ENCODE measurements at places on chromosomes 7 and 10. TPM values are rescaled to one million over a fixed set of nuclear protein-coding genes. Genes with fewer than 3 reads are reported as not detected.

DNA sequence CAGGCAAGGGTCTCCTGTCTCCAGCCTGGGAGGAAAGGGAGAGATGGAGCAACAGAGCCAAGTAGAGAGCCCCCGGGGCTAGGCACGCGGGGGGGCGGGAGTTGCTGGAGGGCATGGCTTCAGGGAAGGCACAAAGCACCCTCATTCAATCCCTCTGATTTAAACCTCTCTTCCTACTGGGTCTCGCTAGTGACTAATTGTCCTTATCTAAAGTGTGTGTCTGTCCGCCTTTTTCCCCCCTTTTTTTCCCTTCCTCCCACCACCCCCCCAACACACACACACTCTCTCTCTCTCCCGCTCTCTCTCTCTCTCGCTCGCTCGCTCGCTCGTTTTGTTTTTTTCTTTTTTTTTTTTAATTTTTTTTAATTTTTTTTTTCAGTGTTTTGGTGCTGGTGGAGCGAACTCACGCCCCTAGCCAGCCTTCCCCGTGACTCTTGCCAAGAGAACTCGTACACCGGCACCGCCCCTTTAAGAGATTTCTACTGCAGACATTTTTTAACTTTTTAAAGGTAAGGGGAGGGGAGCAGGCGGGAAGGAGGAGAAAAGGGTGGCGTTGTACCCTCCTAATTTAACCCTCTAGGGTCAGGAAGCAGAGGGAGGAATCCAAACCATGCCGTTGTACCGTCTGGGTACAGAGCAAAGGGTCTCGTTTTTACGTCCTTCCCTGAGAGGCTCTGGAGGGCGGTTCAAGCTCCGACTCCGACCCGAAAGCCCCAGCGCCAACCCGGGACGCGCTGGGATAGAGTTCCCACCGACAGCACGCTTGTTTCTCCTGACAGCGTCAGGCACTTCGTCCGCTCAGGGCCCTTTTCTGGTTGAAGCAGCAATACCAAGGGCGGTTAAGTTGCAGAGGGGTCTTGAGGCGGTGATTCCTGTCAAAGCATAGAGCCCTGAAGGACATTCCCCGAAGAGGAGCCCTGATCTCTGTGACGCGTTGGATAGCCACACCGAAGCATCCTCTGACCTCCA, at the start of gene HPSE2:
Gene HPSE2, minus strand, starts transcription at position 195 of the 969 bp plus-strand sequence.
- DNase-seq: peak; percentile 24

- DNase-seq: no peak
These were observed 32.3 kb upstream of the LYZL1 start for GRCh38 chr10:29256586-29256985.

DNA sequence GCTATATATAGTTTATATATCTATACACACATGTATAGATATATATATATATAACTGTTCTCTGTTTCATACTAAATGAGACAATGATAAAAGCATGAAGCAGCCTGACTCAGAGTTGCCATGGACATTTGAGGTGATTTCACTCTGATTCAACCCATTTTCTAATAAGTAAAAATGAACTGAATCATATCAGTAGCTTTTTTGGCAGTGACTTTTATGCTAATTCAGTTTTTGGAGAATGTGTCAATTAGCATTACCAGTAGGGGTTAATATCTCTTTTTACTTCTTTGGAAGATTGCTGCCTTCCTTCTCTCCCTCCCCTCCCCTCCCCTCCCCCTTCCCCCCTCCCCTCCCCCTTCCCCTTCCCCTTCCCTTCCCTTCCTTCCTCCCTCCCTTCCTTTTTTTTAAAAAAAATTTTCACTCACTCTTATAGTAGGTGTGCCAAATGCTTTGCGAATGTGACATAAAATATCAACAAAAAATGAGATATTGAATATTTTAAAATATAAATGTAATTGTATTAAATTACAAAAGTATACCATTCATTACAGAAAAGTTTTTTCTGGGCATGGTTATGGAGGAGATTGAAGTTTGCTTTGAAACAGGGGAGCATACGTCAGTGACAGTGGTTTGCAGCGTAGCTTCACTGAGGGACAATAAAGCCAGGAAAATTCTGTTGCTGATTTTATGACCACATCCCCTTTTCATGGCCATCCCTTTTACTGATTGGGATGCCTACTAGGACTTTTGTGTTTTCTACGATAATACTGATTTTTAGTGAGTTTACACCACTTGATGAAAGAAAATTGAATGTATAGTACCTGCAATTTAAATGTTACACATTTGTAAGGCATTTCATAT, 64.0 kb upstream of the KLF6 start:
- DNase-seq: no peak

GRCh38 chr10:118474111-118474510, 121.3 kb downstream of the PRLHR start:
- no peak for DNase-seq

GRCh38 chr10:86311190-86311589, 55.4 kb downstream of the GRID1 start:
- DNase-seq: no peak

The CREB3L2 gene
- 185 TPM for total RNA-seq

DNA sequence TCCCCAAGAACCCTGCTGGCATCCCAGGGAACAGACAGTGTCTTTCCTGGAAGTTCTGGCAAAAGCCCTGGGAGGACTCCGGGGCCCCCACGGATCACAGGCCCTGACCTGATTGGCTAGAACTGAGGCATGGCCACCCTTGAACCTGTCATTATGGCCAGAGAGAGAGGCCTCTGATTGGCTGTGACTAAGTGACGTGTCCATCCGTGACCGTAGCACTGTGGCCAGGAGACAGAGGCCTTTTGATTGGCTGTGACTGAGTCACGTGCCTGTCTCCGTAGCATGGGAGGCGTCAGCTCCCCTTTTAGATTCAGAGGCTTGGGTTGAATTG, 163.8 kb downstream of the RGS10 start:
- no peak for DNase-seq

The PIP gene
- total RNA-seq: not detected

- DNase-seq: no peak
These were observed 1.1 kb upstream of the SMIM30 start for GRCh38 chr7:113119429-113119828.

GRCh38 chr7:135708041-135708440, 19.9 kb downstream of the SLC13A4 start:
- DNase-seq: no peak

The TRIM50 gene
- 0.21 TPM for total RNA-seq

- DNase-seq: no peak
These were observed 56.8 kb downstream of the PARP12 start for GRCh38 chr7:140005754-140006503.

DNA sequence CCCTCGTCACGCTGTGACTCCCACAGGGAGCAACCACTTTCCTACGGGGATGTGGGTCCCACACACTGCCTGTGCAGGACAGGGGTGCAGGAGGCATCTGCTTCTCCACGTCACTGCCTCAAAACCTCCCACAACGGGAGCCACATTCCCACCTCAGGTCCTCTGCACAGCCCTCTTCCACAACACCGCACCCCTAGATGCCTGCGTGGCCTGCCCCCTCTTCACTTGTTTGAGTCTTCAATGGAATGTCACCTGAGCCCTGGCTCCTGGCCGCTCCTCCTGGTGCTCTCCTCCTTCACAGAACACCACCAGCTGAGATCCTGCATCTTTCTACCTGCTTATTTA, 73.6 kb downstream of the MAD1L1 start:
- DNase-seq: no peak

All from uterus (tissue), 4 donors.